ENCODE measurements at places on chromosomes 16 and 17. TPM values are rescaled to one million over a fixed set of nuclear protein-coding genes. Genes with fewer than 3 reads are reported as not detected.

Gene AXIN1
- 45.5 TPM for total RNA-seq

Gene ESRP2
- total RNA-seq = 0.10 TPM

Gene FADS6
- not detected for total RNA-seq

Gene PIGQ
- 38.8 TPM for total RNA-seq

Gene ACACA
- total RNA-seq = 70.8 TPM

Gene RHBDF1
- 24.9 TPM for total RNA-seq

Gene FAM171A2
- 23.6 TPM for total RNA-seq

- DNase-seq = no peak
Measured at GRCh38 chr16:71399801-71400563, 41.5 kb downstream of the CALB2 start.

GRCh38 chr16:89452241-89452640 is 38.1 kb downstream of the ANKRD11 start:
- no peak for DNase-seq

- DNase-seq = no peak
Measured at GRCh38 chr16:49519008-49519656, 145.5 kb downstream of the C16orf78 start.

- no peak for DNase-seq
Measured at GRCh38 chr16:81615411-81615810, 163.7 kb upstream of the PLCG2 start.

DNA sequence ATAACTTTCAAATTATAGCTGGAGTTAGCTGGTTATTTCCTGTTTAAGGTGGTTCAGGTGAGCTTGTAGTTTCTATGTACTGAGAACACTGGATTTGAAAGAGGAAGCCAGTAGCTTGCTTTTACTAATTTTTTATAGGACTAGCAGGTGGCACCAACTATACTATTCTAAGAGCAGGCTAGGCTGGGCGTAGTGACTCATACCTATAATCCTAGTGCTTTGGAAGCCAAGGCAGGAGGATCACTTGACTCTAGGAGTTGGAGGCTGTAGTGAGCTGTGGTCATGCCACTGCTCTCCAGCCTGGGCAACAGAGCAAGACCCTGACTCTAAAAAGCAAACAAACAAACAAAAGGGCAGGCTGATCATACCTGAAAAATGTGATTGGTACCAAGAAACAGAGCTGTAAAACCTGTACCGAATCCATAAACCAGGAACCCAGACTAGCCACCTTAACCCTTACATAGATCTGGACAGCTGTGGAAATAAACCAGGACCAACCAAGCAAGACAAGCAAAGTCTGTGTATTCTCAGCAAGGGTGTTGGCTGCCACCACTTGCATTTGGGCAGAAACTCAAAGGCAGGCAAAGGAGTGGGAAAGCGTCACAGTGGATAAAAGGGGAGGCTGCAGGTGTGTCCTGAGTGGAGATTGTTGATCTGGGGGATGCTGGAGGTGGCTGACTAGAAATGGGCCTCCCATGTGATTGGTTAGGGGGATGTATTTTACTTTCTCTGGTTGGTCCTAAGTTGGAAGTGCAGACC is 36.3 kb downstream of the SLC47A1 start:
- no peak for DNase-seq

- DNase-seq = no peak
Measured at GRCh38 chr17:64057701-64058263, 37.3 kb upstream of the ICAM2 start.

GRCh38 chr17:79220713-79221291 is 146.2 kb downstream of the ENGASE start:
- DNase-seq = no peak

DNA sequence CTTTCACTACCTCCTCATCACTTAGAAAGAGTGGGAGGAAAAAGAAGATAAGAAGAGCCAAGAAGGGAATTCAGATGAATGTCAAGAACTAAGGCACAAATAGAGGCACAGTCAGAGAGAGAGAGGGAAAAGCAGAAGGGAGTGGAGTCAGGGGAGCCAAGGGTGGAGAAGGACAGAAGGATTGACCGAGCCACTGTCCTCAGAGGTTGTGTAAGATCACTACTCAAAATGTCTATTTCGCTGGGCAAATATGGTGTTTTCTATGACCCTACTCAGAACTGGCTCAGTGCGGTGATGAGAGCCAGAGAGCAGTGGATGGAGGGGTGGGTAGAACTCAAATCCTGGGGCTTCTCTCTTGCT is 139.2 kb upstream of the HS3ST2 start:
- no peak for DNase-seq

DNA sequence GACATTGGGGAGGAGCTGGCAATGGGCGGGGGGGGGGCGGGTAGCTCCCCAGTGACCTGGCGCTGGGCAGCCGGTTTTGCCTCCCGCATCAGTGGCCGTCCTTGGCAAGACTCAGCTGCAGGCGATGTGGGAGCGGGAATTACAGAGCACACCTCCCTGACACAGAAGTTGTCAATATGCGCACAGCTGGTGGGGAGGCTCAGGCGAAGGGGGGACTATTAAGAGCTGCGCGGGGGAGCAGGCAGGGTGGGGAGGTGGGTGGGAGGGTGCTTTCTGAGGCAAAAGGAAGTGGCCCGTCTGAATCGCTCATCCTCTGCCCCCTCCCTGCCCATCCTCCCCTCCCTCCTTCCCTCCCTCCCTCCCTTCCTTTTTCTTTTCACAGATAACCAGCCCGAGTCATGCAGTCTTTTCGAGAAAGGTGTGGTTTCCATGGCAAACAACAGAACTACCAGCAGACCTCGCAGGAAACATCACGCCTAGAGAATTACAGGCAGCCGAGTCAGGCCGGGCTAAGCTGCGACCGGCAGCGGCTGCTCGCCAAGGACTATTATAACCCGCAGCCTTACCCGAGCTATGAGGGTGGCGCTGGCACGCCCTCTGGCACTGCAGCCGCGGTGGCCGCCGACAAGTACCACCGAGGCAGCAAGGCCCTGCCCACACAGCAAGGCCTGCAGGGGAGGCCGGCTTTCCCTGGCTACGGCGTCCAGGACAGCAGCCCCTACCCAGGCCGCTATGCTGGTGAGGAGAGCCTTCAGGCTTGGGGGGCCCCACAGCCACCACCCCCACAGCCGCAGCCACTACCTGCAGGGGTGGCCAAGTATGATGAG is 44.0 kb downstream of the SREBF1 start:
- peak; percentile 65 for DNase-seq

GRCh38 chr16:15834502-15834901 is 22.3 kb downstream of the MYH11 start:
- DNase-seq = no peak

Measured in G401 (cell line).